Gastroesophageal sphincter (tissue), 4 donors: ENCODE measurements at places on chromosomes 6 and 20.

DNA sequence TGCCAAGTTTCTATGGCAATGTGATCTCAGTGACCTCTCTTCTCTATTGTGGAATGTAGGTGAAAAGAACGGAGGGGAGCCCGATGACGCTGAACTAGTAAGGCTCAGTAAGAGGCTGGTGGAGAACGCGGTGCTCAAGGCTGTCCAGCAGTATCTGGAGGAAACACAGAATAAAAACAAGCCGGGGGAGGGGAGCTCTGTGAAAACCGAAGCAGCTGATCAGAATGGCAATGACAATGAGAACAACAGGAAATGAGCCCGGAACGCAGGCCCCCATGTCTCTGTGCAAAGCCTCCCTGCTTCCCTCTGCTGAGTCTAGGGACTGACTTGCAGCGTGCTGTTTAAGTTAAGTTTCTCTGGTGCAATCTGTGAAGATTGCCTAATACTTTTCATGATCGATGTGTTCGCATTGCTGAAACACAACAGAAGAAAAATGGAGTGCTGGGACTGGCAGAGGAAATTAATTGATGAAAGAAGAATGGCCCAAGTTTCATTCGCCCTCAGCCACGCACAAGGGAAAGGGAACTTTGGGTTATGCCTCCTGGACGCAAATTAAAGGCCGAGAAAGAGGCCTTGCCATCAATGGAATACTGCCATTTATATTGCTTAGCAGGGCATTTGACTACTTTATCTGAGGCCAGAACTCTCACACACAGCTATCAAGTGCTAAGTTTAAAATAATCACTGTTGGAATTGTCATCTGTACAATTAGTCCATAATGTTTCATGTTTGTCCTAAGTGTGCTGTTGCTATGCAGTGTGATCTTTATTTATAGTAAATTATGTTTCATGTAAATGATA, 146.4 kb downstream of the AKAP7 start:
- H3K27ac ChIP-seq: no peak overlapping the region
- ATAC-seq: no peak
- no peaks in the 10 kb centered on the region for H3K4me1 ChIP-seq
- no peaks in the 10 kb centered on the region for H3K36me3 ChIP-seq
- no peaks in the 10 kb centered on the region for H3K27me3 ChIP-seq
- H3K4me3 ChIP-seq: no peak overlapping the region

DNA sequence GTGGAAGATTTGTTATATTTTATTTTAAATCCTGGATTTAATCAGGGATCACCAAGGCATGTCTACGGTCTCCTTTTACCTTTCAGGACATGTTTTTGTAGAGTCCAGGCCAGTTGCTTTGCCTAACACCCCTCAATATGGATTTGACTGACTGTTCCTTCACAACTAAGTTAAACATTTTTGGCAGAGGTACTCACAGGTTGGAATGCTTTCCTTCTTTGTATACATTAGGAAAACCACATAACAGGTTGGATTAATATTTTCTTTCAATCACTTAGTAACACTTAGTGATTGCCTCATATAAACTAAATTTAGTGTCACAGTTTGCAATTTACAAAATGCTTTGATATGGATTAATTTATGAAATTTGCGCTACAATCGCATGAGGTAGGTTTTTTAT, 64.5 kb downstream of the IPCEF1 start:
- no peaks in the 10 kb centered on the region for H3K4me1 ChIP-seq
- H3K36me3 ChIP-seq: no peaks in the 10 kb centered on the region
- H3K27me3 ChIP-seq: no peaks in the 10 kb centered on the region
- H3K4me3 ChIP-seq: no peak overlapping the region
- H3K27ac ChIP-seq: no peak overlapping the region
- ATAC-seq: no peak

- H3K27ac ChIP-seq: no peak overlapping the region
- no peak overlapping the region for H3K4me3 ChIP-seq
- peaks cover 9% of the 10 kb centered on the region for H3K4me1 ChIP-seq
- no peaks in the 10 kb centered on the region for H3K27me3 ChIP-seq
- H3K36me3 ChIP-seq: peaks cover 10% of the 10 kb centered on the region
Observed at GRCh38 chr6:47238456-47238995, 71.2 kb downstream of the TNFRSF21 start.

DNA sequence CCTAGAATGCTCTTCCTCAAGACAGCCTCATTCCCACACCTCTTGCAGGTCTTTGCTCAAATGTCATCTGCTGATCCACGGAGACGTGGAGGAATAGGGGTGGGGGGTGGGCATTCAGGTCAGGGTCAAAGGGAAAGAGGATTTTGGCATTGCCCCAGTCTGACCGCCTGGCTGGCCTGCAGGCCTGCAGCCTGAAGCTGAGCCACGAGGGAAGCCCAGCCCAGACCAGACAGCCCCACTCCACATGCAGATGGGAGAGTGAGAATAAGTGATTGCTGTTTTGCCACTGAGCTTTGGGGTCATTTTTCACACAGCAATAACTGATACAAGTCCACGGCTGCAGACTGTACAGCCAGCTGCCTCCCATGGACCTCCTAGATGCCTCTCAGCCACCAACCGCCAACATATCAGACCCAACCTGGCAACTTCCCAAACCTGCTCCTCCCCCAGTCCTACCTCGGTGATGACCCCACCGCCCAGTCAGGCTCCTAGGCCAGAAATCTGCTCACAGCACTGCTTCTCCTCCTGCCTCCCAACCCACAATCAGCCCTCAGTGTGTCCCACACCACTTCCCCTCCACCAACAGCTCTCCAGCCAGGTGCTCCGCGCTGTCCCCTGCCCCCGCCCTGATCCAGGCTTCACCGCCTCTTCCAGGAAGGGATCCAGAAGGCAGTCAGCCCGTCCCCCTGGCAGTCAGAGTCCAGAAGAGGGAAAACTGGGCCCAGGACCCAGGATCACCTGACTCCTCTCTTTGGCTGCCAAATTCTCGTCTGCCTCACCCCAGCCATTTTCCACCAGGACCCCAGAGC, 14.0 kb downstream of the KIAA1755 start:
- no peak overlapping the region for H3K4me3 ChIP-seq
- peak; percentile 41 for ATAC-seq
- no peaks in the 10 kb centered on the region for H3K27me3 ChIP-seq
- H3K4me1 ChIP-seq: no peaks in the 10 kb centered on the region
- H3K36me3 ChIP-seq: peaks cover 7% of the 10 kb centered on the region

DNA sequence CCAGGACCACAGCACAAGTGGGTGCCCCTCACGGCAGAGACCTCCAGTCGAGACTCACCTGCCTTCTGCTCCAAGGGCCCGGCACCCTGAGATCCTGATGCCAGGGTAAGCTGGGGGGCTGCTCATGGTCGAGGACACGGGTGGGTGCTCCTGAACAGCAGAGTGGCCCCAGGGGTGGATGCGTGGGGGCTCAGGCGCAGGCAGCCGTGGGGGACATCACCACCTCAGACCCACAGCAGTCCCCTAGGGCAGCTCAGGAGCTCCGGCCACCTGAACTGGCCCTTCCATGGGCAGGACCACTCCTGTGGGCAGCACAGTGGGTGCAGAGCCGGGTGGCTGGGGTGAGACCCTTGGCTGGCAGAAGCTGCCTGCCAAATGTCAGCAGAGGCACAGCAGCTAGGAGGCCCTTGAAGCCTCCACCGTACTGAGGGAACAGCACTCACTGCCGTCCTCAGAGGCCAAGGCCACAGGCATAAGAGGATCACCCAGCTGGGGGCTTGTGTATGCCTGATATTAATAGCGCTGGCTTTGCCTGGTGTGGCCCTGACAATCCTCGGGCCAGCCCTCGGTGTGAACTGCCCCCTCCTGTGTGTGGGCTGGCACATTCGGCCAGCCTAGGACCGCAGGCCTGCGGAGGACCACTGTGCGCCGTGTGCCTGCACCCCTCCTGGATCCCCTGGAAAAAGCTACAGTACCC, 5.4 kb downstream of the UCKL1 start:
- no peaks in the 10 kb centered on the region for H3K36me3 ChIP-seq
- no peaks in the 10 kb centered on the region for H3K27me3 ChIP-seq
- peaks cover 96% of the 10 kb centered on the region for H3K4me1 ChIP-seq
- H3K4me3 ChIP-seq: peak overlapping the region; percentile 37

DNA sequence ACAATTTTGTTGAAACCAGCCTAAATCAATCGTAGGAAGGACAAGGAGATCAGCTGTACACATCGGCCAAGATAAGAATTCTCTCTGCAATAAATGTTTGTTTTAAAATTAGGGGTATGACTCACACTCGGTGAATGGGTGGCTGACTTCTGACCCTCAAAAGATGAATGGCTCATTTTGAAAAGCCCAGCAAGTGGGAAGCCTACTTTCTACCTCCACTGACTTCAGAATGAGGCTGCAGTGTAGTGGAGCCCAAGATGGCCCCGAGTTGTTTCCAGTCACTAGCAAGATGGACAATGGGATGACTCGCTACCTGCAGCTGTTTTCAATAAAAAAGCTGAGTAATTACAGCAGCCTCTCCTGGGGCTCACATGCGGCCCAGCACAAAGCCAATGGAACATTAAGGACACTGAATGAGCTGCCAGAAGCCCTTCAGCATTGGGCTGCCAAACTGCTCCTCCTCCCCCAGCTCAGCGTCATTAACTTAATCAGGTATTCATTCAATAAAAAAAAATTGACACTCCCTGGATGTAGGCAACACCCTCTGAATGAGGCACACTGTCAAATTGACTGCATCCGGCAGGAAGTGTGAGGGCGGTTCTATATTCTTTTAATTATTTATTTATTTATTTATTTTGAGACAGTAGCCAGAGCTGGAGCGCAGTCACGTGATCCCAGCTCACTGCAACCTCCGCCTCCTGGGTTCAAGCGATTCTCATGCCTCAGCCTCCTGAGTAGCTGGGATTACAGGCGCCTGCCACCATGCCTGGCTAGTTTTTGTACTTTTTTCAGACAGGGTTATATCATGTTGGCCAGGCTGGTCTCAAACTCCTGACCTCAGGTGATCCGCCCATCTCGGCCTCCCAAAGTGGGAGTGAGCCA, 107.3 kb downstream of the GMPR start:
- H3K4me3 ChIP-seq: no peak overlapping the region
- no peaks in the 10 kb centered on the region for H3K27me3 ChIP-seq
- H3K36me3 ChIP-seq: no peaks in the 10 kb centered on the region
- H3K4me1 ChIP-seq: peaks cover 28% of the 10 kb centered on the region

DNA sequence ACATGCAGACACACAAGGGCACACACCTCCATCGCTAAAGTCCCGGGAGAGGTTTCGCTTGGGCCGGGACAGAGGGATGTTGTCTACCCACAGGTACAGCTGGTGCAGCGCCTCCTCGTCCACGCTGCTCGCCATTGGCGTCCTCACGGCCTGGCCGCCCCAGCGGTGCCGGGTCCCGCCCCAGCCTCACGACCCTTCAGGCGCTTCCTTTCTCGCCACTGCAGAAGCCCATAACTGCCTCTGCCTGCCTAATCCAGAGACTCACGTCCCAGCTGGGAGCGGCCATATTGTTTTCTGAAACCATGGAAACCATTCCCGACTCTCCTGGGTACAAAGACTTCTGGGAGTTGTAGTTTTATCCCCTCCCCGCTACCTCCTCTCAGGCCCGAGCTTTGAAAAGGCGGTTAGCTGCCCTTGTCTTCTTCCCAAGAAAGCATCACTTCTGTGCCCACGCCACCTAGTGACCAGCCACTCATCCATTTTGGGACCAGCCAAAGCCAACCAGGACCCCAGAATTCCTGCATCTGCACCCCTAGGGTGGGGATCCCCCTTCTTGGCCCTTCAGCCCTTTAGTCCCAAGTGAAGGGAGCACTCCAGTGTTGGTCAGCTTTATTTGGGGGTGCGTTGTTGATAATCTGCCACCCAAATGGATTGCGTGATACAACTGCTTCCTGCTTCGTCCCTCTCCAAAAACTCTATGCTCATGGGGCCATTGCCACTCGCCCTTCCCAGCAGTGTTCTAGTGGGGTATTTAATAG, at the start of gene SPEF1:
Gene SPEF1, minus strand, starts transcription at position 296 of the 758 bp plus-strand sequence. Its CDS starts 161 bp downstream, at position 135.
- no peaks in the 10 kb centered on the region for H3K27me3 ChIP-seq
- peak; percentile 82 for ATAC-seq
- peak within 1 kb of the TSS; percentile 7 for H3K4me3 ChIP-seq
- no peaks in the 10 kb centered on the region for H3K36me3 ChIP-seq
- peak within 1 kb of the TSS; percentile 73 for H3K27ac ChIP-seq
- peaks cover 38% of the 10 kb centered on the region for H3K4me1 ChIP-seq

GRCh38 chr6:145295746-145296145, 439.6 kb downstream of the EPM2A start:
- H3K36me3 ChIP-seq: no peaks in the 10 kb centered on the region
- H3K4me3 ChIP-seq: no peak overlapping the region
- H3K27ac ChIP-seq: no peak overlapping the region
- H3K4me1 ChIP-seq: no peaks in the 10 kb centered on the region

GRCh38 chr20:35344354-35344837, 52.2 kb upstream of the FAM83C start:
- H3K27ac ChIP-seq: no peak overlapping the region
- no peak for ATAC-seq

GRCh38 chr6:111580826-111581505, 24.7 kb downstream of the TRAF3IP2 start:
- peak; percentile 46 for ATAC-seq
- peaks cover 37% of the 10 kb centered on the region for H3K36me3 ChIP-seq
- no peaks in the 10 kb centered on the region for H3K27me3 ChIP-seq
- peak overlapping the region; percentile 2 for H3K27ac ChIP-seq
- no peaks in the 10 kb centered on the region for H3K4me1 ChIP-seq
- H3K4me3 ChIP-seq: no peak overlapping the region

GRCh38 chr20:50586531-50587232, 76.5 kb downstream of the PTPN1 start:
- H3K4me3 ChIP-seq: no peak overlapping the region
- no peaks in the 10 kb centered on the region for H3K36me3 ChIP-seq
- no peak for ATAC-seq
- H3K27ac ChIP-seq: no peak overlapping the region
- H3K4me1 ChIP-seq: no peaks in the 10 kb centered on the region

GRCh38 chr20:44728801-44729443, 13.8 kb downstream of the CCN5 start:
- peak; percentile 81 for ATAC-seq
- H3K4me3 ChIP-seq: no peak overlapping the region
- no peaks in the 10 kb centered on the region for H3K27me3 ChIP-seq

DNA sequence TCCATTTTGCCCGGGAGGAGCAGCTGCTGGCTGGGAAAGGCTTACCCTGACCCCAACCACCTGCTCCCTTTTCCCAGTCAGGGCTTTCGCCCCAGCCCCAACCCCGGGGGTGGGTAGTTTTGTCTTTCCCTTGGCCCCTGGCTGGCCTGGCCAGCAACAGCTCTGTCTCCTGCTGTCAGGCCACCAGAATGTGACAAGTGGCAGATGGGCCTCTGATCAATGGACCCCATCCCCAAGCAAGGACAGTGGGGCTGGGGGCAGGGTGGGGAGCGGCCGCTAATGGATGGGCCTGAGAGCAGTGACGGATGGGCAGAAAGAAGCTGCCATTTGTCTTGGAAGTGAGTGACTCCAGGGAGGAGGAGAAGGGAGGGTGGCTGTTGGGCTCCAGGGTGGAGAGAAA, 121.6 kb downstream of the DHX35 start:
- no peak overlapping the region for H3K4me3 ChIP-seq
- no peak overlapping the region for H3K27ac ChIP-seq
- ATAC-seq: no peak
- H3K36me3 ChIP-seq: no peaks in the 10 kb centered on the region
